ENCODE measurements at places on chromosomes 12 and 14. TPM values are rescaled to one million over a fixed set of nuclear protein-coding genes. Genes with fewer than 3 reads are reported as not detected.

The TMEM132D gene
- not detected for total RNA-seq

The GARIN6 gene
- total RNA-seq, result not detected

The KCNK10 gene
- total RNA-seq, result not detected

The BDKRB2 gene
- total RNA-seq, result 0.57 TPM

Data from left ventricle myocardium superior (tissue), 1 donor.